ENCODE measurements at places on chromosomes 2 and 18. TPM values are rescaled to one million over a fixed set of nuclear protein-coding genes. Genes with fewer than 3 reads are reported as not detected.

- no peaks in the 10 kb centered on the region for H3K36me3 ChIP-seq
- DNase-seq: no peak
- no peak overlapping the region for H3K27ac ChIP-seq
- no peak overlapping the region for H3K4me3 ChIP-seq
- peaks cover 22% of the 10 kb centered on the region for H3K27me3 ChIP-seq
These were observed 6.4 kb upstream of the NPPC start for GRCh38 chr2:231932711-231932970.

DNA sequence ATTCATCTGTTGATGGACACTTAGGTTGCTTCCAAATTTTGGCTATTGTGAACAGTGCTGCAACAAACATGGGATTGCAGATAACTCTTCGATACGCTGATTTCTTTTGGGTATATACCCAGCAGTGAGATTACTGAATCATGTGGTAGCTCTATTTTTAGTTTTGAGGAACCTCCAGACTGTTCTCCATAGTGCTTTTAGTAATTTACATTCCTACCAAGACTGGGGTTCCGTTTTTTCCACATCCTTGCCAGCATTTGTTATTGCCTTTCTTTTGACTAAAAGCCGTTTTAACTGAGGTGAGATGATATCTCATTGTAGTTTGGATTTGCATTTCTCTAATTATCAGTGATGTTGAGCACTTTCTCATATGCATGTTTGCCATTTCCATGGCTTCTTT lies 200.3 kb downstream of the MBD5 start:
- H3K4me1 ChIP-seq: no peaks in the 10 kb centered on the region
- no peak for DNase-seq
- H3K27ac ChIP-seq: no peak overlapping the region
- H3K27me3 ChIP-seq: no peaks in the 10 kb centered on the region

DNA sequence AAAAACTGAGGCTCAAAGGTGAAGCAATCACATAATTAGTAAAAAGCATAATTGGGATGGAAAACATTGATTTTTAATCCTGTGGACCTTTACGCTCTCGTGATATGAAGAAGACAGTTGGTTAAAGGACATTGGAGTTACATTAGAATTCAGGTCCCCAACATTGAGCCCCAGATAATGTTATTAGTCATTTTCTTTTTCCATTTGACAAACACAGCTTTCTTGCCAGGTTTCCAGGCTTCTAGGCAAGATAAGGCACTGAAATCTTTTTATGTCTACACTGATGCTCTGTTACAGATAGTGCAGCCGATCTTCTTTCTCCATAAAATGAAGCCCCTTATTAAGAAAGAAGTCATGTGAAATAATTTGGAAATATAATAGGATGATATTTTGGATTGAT lies 38.5 kb downstream of the MYO3B start:
- H3K4me1 ChIP-seq: peaks cover 77% of the 10 kb centered on the region
- H3K27ac ChIP-seq: no peak overlapping the region
- peaks cover 5% of the 10 kb centered on the region for H3K27me3 ChIP-seq
- no peak overlapping the region for H3K4me3 ChIP-seq

DNA sequence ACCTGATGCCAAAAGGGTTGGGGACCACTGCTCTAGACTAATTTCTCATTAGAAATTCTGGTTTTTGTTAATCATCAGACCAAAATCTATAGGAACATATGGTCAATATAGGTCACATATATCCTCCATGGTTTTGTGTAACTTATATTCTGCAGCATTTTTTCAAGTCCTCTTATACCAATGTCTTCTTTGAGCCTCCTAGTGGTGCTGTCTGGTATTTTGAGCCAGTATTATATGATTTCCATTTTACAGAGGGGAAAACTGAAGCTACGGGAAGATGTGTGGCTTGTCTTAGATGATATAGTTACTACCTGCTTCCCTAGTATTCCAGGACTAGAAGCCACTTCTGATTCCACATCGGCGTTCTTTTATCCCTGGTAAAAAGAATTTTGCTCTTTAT lies 13.8 kb downstream of the MAPK4 start:
- DNase-seq: no peak
- H3K27ac ChIP-seq: no peak overlapping the region
- H3K4me1 ChIP-seq: peaks cover 29% of the 10 kb centered on the region
- H3K27me3 ChIP-seq: no peaks in the 10 kb centered on the region
- no peak overlapping the region for H3K4me3 ChIP-seq
- peaks cover 5% of the 10 kb centered on the region for H3K36me3 ChIP-seq

DNA sequence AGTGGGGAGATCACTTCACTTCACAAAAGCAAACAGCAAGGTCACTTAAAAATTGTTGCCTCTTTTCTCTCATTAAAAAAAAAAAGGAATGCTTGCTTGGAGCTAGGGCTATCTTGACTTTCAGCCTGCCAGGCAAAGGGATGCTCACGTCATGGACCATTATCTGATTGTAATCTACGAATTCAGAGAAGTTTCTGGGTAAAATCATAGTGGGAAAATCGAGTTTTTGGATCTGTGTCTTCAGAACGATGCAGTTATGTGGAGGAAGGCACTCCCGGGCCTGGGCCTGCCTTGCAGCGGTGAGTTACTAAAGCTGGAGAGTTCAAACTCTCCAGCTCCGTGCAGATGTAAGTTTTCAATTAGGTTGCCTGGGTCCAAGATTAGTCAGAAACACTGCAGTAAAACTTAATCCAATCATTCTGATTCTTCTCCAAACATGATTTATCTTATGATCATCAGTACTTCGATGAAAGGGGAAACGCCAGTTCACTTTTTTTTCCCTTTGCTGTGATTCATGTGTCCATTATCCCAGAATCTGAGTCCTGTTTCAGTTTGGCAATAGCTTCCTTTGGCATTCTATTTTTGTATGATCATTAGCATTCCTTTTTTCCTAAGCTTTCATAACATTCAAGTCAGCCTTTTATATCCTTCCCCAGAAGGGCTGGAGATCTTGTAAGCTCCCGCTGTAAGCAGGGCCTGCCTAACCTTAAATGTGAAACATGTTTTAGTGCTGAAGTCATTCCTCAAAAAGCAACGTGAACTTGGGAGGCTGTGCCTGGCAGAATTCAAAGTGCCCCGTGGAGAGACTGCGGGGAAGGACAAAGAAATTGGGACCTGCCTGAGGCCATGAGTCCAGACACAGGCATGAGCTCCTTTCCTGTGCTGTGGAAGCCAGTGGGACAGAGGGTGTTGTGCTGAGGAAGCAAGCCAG lies 119.3 kb upstream of the TWIST2 start:
- H3K36me3 ChIP-seq: no peaks in the 10 kb centered on the region
- no peaks in the 10 kb centered on the region for H3K4me1 ChIP-seq
- no peak overlapping the region for H3K27ac ChIP-seq

DNA sequence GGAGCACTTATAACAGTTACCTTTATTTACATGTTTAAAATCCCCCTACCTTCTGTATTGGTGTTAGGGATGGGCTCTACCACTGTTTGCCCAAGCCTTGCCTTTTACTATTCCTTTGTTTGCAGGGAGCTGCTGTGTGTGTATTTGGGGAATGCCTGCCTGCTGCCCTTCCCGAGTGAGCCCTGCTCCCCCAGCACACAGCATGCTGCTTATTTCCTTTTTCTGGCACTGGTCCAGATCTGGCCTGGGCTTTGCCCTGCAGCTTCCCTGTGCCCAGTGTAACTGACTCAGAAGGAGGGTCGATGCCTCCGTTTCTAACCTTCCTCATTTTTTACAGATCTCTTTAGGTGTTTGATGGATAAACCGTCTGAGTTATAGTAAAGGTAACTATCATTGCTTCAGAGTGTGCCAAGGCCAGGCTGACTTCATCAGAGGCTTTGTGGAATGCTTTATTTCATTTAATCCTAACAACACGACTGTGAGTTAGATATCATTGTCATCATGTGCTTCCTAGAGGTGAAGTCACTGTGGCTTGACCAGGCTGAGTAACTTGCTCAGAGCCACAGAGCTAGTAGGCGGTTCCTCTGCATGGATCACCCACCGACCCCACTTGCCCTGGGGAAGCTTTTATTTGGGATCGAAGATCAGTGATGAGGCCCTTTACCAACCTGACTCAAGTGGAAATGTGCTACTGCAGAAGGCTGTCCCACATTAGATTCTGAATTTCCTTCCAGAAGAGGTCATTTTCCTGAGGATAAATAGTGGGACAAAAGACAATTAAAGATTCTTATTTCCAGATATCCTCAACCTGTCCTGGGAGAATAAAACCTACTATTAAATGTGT lies 238.8 kb downstream of the ZNF407 start:
- no peak for DNase-seq
- no peaks in the 10 kb centered on the region for H3K36me3 ChIP-seq
- peaks cover 27% of the 10 kb centered on the region for H3K4me1 ChIP-seq
- no peaks in the 10 kb centered on the region for H3K27me3 ChIP-seq

DNA sequence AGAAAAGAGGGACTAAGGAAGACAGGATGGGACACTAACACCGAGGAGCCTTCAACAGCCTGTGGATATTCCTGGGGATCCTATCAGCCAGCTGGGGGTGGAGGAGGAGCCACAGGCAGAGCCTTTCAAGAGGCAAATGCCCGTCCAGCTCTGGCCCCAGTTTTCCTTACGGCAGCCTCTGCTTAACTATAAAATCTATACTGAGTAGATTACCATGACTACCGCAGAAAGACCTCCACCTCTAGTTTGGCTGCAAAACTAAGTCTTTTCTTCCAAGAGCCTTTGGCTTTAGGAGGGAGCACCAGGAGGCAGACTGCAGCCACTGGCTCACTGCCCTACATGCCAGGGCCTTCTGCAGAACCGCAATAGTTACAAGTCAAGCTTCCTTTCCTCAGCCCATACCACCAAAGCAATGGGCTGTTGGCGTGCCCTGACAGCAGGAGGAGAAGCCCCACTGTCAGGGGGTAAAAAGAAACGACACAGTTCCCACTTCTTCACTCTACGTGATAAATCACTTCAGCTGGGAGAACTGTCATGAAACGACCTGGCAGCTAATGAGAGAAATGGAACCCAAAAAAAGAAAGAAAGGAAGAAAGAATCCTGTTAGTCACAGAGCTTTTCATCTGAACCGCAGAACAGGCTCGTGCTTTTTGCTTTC lies 25.1 kb upstream of the CREB1 start:
- peaks cover 3% of the 10 kb centered on the region for H3K27me3 ChIP-seq
- H3K4me3 ChIP-seq: no peak overlapping the region
- peak; percentile 29 for DNase-seq
- H3K27ac ChIP-seq: peak overlapping the region; percentile 10
- H3K36me3 ChIP-seq: no peaks in the 10 kb centered on the region

GRCh38 chr2:19857100-19857499 lies 44.7 kb downstream of the TTC32 start:
- H3K36me3 ChIP-seq: no peaks in the 10 kb centered on the region
- DNase-seq: no peak
- no peak overlapping the region for H3K4me3 ChIP-seq

GRCh38 chr18:23250893-23251656 lies 115.8 kb downstream of the CABLES1 start:
- peaks cover 4% of the 10 kb centered on the region for H3K4me1 ChIP-seq
- DNase-seq: no peak
- peak overlapping the region; percentile 65 for H3K27ac ChIP-seq
- no peak overlapping the region for H3K4me3 ChIP-seq

GRCh38 chr18:42011053-42011452 lies 56.0 kb downstream of the PIK3C3 start:
- no peak for DNase-seq
- H3K4me3 ChIP-seq: no peak overlapping the region
- H3K27ac ChIP-seq: no peak overlapping the region
- no peaks in the 10 kb centered on the region for H3K27me3 ChIP-seq
- H3K36me3 ChIP-seq: peaks cover 8% of the 10 kb centered on the region

DNA sequence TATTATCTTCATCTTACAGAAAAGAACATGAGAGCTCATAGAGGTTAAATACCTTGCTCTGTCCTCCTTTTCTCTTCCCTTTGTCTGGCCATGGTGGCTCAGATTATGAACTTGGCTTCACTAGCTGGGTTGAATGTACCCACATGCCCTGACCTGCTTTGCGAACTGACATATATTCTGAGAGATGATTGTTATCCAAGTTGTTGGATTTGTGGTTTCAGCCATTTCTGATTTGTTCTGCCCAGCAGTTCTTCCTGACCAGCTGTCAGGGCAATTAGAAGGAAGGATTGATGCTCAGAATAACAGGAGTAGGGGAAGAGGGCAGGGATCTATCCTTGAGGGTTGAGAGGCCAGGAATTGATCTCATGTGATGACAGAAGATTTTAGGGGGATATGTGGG lies 236.8 kb upstream of the FAM98A start:
- H3K27me3 ChIP-seq: no peaks in the 10 kb centered on the region
- no peak overlapping the region for H3K27ac ChIP-seq
- H3K36me3 ChIP-seq: no peaks in the 10 kb centered on the region
- no peak overlapping the region for H3K4me3 ChIP-seq
- DNase-seq: no peak
- no peaks in the 10 kb centered on the region for H3K4me1 ChIP-seq

- H3K4me3 ChIP-seq: no peak overlapping the region
- no peaks in the 10 kb centered on the region for H3K27me3 ChIP-seq
- H3K27ac ChIP-seq: peak overlapping the region; percentile 80
- peaks cover 31% of the 10 kb centered on the region for H3K4me1 ChIP-seq
- H3K36me3 ChIP-seq: peaks cover 9% of the 10 kb centered on the region
- DNase-seq: no peak
These were observed 70.0 kb downstream of the HDAC4 start for GRCh38 chr2:239330836-239331235.

- H3K4me1 ChIP-seq: peaks cover 11% of the 10 kb centered on the region
- no peak overlapping the region for H3K27ac ChIP-seq
- peaks cover 42% of the 10 kb centered on the region for H3K27me3 ChIP-seq
- no peaks in the 10 kb centered on the region for H3K36me3 ChIP-seq
- no peak overlapping the region for H3K4me3 ChIP-seq
These were observed 6.8 kb upstream of the CYP26B1 start for GRCh38 chr2:72154386-72154975.

ALPI gene
- total RNA-seq: not detected

IL1R2 gene
- total RNA-seq: not detected

CAPG gene
- 139 TPM for total RNA-seq

PRKAG3 gene
- not detected for total RNA-seq

SH3RF3 gene
- 0.78 TPM for total RNA-seq

AGPS gene
- 56.1 TPM for total RNA-seq

TLX2 gene
- total RNA-seq: 0.26 TPM

EPHA4 gene
- 11.0 TPM for total RNA-seq

LPIN2 gene
- total RNA-seq: 12.2 TPM

DOK6 gene
- total RNA-seq: 4.1 TPM

Data from WTC11 (cell line).